Activated naive CD4-positive, alpha-beta T cell treated with anti-CD3 and anti-CD28 coated beads, Interleukin-2, amount 50 U/mL, for 72 hours (primary cell): ENCODE measurements at places on chromosomes 1 and 21.
A peak's percentile ranks its signal among the peaks of the same experiment; 100 is the strongest.

- DNase-seq: no peak
These were observed 9.0 kb upstream of the ABCG1 start for GRCh38 chr21:42209801-42210479.

DNA sequence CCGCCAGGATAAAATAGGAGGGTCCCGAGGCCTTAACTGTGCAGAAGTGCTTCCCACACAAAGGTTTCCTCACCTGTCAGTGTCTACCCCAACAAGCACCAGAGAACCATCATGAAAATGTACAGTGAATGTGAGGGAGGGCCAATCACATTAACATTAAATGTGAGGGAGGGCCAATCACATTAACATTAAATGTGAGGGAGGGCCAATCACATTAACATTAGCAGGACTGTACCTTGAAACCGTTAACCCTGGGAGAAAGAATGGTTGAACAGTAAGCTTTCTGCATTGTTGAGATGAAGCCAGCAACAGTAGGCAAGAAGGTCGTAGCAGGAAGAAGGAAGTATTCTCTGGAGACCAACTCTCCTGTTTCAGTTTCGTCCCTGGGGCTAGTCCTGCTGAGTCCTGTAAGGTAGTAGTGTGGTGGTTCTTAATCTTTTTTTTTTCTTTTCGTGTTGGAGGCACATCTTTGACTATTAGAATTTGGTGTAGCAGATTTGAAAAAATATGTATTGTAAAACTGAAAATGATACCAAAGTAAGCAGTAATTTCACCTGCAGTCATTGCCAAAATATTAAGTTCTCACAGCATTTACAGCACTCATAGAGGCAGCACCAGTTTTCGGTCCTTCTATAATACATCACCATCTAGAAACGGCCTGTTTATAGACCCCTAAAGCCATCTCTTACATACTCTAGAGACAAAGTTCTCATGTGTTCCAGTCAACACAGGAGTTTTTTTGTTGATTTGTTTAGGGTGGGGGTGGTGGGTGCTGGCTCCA is 98.6 kb upstream of the PPP2R5A start:
- no peak for DNase-seq

GRCh38 chr1:235971571-235972310 is 93.1 kb downstream of the NID1 start:
- peak; percentile 93 for DNase-seq

DNA sequence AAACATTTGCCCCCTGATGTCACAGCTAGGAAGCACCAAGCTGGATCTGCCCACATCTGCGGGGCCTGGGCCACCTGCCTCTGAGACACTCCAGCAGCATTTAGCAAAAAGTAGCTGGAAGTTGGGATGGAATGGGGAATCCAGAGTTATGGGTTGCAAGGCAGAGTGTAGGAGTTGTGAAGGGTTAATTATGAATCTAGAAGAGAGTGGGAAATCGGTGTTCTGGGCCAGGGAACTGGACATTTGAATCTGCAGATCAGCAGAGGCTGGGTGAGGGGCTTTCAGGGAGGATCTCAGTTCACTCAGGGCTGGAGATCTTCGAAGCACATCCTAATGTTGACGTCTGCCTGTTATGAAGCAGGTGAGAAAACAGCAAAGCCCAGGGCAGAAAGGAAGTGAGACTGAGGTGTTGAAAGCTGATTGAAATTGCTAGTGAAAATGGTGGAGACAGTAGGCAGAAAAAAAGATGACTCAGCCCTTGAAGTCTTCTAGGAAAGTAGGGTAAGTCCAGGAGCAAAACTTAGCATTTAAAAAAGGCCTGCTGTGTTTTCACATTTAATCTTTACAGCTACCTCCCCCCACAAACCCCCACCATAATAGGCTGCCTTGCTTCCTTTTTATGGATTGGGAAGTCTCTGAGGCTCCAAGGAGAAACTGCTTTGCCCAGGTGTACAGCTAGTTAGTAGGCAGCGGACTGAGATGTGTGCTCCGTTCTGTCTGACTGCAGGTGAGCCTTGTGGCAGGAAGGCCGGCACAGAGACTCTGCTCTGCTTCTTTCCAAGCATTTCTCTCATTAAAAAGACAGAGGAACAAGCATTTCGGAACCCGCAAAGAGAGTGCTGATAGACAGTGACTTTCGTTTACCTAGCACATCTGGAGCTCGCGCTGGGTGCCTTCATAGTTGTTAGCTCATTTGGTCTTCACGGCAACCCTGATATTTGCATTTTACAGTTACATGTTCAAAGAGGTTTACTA is 7.2 kb downstream of the VANGL1 start:
- DNase-seq: peak; percentile 27

- no peak for DNase-seq
These were observed 242.6 kb upstream of the C1orf105 start for GRCh38 chr1:172177849-172178248.

GRCh38 chr1:20112279-20113000 is 6.9 kb downstream of the PLA2G2D start:
- no peak for DNase-seq

DNA sequence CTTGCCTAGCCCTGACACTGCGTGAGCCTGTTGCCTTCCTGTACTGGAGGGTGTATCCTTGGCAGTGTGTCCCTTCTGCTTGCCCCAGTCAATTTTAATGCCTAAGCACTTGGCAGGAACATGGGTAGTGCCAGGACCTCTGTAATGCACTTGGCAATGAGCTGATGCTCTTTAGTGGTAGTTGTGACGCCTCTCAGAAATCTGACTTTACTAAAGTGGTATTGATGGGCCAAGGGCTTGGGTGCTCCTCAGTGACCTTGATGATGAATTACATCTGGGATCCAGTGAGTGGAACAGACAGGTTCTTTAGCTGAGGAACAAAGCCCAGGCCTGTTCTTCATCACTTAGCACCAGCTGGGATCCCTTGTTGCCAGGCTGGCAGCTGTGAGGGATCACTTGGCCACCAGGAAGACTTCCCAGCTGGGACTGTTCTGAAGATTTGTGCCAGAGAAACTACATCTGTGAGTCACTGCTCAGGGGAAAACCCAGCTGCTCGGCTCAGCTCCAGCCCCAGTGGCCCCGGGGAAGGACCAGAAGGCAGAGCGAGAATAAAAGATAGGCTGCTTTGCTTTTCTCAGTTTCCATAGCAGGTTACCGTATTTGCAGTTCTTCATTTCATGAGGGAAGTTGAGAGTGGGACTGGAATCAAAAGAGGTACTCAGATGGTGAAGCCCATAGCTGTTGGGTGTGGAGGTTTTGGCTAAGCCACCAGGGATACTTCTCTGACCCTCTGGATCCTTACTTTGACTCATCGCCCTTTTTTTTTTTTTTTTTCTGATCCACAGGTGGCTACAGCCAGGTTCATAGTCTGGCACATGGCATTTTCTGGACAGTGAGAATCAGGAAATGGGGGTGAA is 28.5 kb upstream of the KCNA2 start:
- peak; percentile 66 for DNase-seq

DNA sequence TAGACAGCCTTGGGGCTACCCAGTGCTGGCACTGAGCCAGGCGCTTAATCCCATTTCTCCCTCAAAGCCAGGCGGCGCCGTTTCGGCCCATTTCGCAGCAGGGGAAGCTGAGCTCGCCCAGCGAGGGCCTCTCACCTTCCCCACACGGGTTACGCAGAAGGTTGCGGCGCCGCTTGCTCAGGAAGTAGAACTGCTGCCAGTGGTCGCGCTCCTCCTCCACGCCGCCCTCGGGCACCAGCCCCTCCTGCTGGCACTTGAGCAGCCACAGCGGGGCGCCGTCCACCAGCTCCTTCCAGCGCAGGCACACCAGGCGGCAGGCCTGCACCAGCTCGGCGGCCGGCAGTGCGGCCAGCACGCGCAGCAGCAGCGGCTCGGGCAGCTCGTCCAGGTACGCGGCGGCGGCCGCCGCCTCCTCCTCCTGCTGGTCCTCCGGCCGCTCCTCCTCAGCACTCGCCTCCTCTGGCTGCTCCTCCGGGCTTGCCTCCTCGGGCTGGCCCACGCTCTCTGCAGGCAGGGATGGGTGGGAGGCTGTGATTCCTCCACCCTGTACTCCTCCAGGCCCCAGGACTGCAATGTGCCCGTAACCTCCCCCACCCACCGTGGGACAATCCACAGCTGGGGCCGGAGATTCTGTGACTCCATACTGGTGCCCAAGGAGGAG is 3.8 kb downstream of the FBXO2 start:
- peak; percentile 79 for DNase-seq

DNA sequence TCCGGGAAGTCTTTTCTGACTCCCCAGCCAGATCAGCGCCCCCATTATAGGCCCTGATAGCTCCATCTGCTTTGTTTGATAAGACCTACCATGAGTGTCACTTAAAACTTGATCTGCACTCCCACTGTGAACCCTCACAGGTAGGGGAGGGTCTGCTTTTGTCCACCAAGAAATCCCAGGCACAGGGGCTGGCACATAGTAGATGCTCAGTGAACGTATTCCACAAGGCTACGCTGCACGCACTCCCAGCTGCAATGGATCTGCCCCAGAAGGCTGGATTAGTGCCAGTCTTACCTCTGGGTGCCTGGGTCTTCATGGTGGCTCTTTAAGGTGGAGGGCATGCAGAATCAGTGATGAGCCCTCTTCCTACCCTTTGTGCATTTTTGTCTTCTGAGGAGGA is 447.1 kb downstream of the PTPRU start:
- no peak for DNase-seq

DNA sequence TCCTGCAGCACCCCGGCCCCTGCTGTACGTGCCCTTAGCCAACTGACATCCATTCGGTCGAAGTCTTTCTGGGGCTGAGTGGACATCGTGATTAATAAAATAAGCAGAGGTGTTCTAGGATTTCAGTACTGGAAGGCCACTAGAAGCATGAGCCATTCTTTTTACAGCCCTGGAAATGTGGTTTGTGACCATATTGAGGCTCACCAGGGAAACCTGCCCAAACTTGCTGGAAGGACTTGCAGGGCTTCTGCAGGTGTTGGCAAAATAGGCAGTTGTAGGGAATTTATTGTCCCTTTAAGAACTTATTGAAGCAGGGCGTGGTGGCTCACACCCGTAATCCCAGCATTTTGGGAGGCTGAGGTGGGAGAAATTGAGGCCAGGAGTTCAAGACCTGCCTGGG is 80.8 kb downstream of the DOP1B start:
- DNase-seq: no peak

- DNase-seq: no peak
These were observed 889.5 kb downstream of the USP25 start for GRCh38 chr21:16619281-16619680.

DNA sequence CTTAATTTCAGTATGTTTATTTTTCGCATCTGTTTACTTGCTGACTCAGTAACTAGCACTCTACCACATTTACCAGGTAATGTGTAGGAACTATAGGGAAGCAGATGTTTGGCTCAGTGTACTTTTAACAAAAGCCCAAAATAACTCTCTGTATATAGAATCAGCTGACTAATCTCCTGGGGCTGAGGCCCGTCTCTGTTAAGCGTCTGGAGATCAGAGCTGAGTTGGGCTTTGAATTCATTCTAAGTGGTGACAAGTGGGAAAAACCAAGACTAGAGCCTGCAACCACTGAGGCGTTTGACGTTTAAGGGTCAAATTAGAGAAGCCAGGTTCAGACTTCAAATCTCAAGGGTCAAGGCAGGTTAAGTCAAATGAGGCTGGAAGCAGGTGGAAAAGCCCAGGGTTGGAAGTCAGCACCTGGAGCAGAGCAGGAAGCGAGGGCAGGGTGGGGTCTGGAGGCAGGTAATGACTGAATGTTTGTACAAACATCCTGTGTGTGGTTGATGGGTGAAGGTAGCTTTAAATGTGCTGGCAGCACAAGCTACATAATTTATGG is 56.8 kb upstream of the LYST start:
- no peak for DNase-seq

DNA sequence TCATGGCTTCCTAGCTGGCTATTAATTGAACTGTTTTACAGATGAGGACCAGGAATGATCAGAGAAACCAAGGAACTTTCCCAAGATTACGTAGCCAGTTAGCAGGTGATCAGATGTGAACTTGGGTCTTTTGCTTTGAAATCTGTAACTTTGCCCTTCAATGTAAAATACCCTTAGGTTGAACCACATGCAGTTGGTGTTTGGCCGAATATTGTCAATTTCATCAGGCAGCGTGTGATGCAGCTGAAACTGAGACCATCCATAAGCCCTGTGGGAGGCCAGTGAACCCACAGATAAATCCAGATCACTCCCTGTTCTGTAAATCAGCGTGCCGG is 150.8 kb downstream of the ETS2 start:
- DNase-seq: no peak

DNA sequence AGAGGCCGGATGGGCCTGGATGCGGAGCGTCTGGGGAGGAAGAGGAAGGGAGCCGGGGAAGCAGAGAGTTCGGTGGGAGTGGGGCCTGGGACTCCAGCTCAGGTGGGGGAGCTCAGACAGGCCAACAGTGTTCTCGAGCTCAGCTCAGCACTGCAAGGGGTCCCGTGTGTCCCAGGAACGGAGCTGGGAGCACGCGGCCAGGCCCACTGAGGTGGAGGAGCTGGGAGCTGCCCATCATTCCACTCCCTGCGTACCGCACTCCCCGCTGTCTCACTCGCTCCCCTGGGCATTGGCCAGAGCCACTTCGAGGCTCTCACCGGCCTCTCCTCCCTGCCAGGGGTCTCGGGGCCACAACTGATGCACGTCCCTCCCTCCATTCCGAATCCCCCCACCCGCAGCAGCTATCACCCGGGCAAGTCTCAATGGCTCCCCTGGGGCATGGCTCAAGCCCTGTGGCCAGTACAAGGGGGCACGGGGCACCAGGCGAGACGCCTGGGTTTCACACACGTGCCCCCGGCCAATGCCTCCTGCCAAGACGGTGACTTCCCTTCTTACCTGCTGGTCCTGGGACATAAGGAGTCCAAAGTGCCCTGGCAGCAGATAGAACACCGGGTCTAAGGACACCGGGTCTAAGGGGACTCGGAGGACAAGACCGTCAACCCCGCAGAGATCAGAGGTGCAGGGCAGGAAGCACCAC is 30.3 kb upstream of the COL6A2 start:
- DNase-seq: no peak

GRCh38 chr1:165641231-165641987 is 10.4 kb downstream of the MGST3 start:
- DNase-seq: no peak

DNA sequence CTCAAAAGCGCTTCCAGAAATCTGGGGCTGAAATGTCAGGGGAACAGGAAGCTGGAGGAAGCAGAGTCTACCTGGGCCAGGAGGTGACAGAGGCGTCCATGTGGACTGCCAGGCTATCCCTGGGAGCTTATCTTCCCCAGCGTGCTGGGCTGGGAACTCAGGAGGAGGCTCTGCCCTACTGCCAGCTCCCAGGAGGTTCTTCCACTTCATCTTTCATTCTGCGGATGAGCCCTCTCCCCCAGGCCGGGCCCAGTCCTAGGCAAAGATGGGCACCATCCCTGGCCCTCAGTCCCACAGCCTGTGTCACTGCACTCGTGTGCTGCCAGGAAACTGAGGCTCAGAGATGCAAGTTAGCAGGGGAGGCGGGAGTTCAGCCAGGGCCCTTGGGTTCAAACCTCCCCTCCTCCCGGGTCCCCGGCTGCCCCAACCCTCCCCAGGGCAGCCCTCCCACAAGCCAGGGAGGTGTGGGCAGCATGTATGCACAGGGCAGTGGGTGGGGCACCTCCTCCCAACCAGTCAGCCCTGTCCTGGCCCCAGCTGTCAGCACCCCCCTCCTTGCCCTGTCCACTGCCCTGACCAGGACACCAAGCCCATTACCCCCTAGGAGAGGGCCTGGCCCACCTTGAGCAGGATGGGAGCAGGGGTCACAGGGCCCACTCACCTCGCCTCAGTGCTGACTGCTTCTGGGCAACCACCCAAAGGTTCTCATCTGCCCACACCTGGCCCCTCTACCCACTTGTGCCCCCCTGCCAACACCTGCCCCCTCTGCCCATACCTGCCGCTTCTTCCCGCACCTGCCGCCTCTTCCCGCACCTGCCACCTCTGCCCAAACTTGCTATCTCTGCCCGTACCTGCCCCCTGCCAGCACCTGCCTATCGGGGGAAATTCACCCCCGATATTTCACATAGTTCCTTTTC is 226.0 kb downstream of the NPHP4 start:
- DNase-seq: no peak

- no peak for DNase-seq
These were observed 109.9 kb downstream of the LYPLAL1 start for GRCh38 chr1:219283541-219283940.
